ENCODE measurements at places on chromosomes 2 and 18. TPM values are rescaled to one million over a fixed set of nuclear protein-coding genes. Genes with fewer than 3 reads are reported as not detected.

Gene TBC1D8
- polyA plus RNA-seq = 2.5 TPM

Gene TRIM43
- not detected for polyA plus RNA-seq

Gene KIAA2012
- polyA plus RNA-seq = 0.13 TPM

- DNase-seq = no peak
- no peak overlapping the region for H3K4me3 ChIP-seq
- no peaks in the 10 kb centered on the region for H3K36me3 ChIP-seq
- no peak overlapping the region for H3K27ac ChIP-seq
These were observed 527.6 kb upstream of the ZEB2 start for GRCh38 chr2:145047554-145047953.

GRCh38 chr2:115908731-115909130 lies 1466.3 kb downstream of the DPP10 start:
- no peaks in the 10 kb centered on the region for H3K27me3 ChIP-seq

DNA sequence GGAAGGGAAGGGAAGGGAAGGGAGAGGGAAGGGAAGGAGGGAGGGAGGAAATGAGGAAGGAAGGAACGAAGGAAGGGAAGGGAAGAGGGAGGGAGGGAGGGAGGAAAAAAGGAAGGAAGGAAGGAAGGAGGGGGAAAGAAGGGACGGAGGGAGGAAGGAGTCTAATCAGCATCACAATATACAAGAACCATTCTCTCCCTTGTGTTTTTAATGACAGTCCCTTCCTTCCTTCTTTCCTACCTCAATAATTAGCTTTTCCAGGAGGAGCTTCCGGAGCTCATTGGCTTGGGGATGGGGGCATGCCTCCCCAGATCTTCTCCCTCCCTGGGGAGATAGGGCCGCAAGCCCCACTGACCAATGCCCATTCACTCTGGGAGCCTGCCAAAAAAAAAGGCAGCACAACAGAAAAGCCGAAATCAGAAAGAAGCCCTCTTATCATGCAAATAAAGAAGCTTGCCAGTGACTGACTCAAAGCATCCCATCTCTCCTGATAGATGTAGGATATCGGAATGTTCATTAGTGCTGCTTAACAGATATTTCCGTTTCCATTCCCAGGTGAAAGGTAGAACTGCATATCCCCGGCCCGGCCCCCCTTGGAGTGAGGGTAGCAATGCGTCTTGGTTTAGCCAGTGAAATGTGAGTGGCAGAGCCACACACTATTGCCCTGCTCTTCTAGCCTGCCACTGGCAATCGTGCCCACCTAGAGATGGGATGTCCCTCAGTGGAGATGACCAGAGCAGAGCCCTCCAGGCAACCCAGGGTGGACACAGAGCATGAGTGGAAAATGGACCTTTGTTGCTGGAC lies 17.8 kb upstream of the SMAD7 start:
- H3K4me1 ChIP-seq = peaks cover 10% of the 10 kb centered on the region
- H3K4me3 ChIP-seq = no peak overlapping the region
- no peaks in the 10 kb centered on the region for H3K36me3 ChIP-seq
- H3K27me3 ChIP-seq = no peaks in the 10 kb centered on the region
- no peak overlapping the region for H3K27ac ChIP-seq

DNA sequence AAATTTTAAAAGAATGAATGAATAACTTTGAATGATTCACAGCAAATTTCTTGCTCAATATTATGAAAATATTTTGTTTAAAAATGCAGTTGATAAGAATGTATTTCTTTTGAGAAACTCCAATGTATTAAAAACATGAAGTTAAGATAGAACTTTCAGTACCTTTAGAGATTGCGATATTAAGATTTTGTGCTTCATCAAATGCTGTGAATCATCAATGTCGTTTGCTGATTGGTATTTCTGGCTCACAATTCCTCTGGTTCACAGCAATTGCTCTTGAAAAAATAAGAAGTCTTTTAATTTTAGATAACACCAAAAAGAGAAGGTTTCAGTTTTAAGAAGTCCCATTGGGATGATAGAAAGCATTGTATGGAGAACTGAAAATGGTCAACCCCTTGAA lies 228.7 kb downstream of the IKZF2 start:
- no peak overlapping the region for H3K4me3 ChIP-seq
- peak; percentile 36 for DNase-seq
- no peaks in the 10 kb centered on the region for H3K27me3 ChIP-seq
- H3K36me3 ChIP-seq = no peaks in the 10 kb centered on the region
- H3K4me1 ChIP-seq = 0 out of 2 replicates have a peak, but pooled peaks cover 5% of the 10 kb centered on the region

- H3K4me3 ChIP-seq = no peak overlapping the region
- H3K36me3 ChIP-seq = no peaks in the 10 kb centered on the region
- no peaks in the 10 kb centered on the region for H3K27me3 ChIP-seq
- DNase-seq = no peak
These were observed 555.2 kb downstream of the CMPK2 start for GRCh38 chr2:6310256-6311215.

- no peak for DNase-seq
- H3K27me3 ChIP-seq = no peaks in the 10 kb centered on the region
- H3K27ac ChIP-seq = no peak overlapping the region
- H3K4me3 ChIP-seq = no peak overlapping the region
- no peaks in the 10 kb centered on the region for H3K36me3 ChIP-seq
- H3K4me1 ChIP-seq = no peaks in the 10 kb centered on the region
These were observed 150.3 kb downstream of the SH3RF3 start for GRCh38 chr2:109279243-109279860.
